Stimulated activated CD4-positive, alpha-beta T cell treated with anti-CD3 and anti-CD28 coated beads, Interleukin-12 subunit alpha, Interleukin-12 subunit beta, amount 100 ng/mL, for 48 hours (primary cell): ENCODE measurements at places on chromosomes 1 and 21.

- DNase-seq, result no peak
Observed at GRCh38 chr1:116489231-116489697, 81.6 kb downstream of the CD58 start.

DNA sequence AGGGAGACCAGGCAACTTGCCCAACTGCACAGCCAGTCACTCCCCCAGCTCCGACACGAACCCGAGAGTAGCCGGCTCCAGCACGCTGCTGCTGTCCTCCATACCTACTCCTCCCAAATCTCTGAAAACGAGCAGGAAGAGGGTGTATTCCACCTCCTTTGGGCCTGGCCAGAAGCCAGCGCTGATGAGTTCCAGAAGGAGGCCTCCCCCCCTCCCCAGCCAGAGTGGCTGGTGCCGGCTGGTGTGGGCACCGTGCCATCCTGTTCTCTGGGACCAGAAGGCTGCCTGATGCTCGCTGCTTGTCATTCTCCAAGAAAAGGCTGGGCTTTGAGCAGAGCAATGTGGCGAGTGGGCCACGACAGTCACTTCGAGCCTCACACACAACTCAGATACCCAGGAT, 22.2 kb downstream of the KCNN3 start:
- DNase-seq, result no peak

- DNase-seq, result no peak
Observed at GRCh38 chr21:38834725-38835124, 29.0 kb downstream of the ETS2 start.

DNA sequence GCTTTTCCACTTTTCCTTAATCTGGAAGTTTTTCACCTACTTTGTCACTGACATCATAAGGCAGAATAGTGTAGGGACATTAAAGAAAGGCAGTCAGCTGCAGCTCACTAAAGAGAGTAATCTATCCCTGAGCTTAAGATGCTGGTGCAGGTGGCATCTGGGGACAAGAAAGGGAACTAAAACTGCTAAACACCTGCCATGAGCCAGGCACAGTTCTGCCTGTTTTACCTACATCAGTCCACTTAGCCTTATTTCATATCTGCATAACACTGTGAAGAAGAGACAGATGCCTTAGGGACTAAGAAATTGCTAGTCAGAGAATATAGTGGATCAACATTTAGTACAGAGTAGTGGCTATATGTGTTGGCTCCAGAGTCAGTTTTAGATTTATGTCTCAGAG, 88.1 kb downstream of the GPATCH2 start:
- DNase-seq, result no peak

GRCh38 chr1:39640861-39641260, 1.4 kb upstream of the HEYL start:
- no peak for DNase-seq

- DNase-seq, result no peak
Observed at GRCh38 chr21:33452362-33452761, 27.4 kb downstream of the TMEM50B start.
